Central memory CD8-positive, alpha-beta T cell (primary cell): ENCODE measurements at places on chromosomes 1 and 21.

DNA sequence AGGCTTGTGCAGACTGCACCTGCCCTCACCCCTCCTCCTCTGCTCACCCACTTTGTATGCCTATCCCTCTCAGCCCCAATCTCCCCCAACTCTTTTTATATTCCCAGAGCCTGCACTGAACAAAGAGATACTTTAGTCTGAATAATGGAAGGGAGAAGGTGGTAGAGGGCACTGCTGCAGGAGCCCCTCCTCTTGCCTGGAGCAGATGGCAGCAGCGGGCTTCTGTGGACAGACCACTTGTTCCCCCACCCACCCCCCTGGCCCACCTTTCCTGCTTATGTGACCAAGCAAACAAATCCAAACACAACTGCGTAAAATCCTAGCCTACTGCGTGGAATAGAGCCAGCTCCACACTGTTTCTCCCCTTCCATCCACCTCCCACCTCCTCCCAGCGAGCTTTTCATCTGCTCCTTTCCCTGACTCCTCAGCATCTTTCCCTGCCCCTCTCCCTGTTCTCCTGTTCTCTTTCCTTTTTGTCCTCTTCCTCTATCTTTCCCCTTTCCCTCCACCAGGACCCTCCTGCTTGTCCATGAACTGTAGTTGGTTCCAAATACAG lies 27.5 kb downstream of the RGS8 start:
- H3K4me1 ChIP-seq = no peaks in the 10 kb centered on the region
- H3K36me3 ChIP-seq = no peaks in the 10 kb centered on the region
- peaks cover 21% of the 10 kb centered on the region for H3K27me3 ChIP-seq
- no peak for DNase-seq

- H3K4me3 ChIP-seq = no peak overlapping the region
- H3K4me1 ChIP-seq = peaks cover 14% of the 10 kb centered on the region
- no peak overlapping the region for H3K27ac ChIP-seq
- no peak for DNase-seq
- no peaks in the 10 kb centered on the region for H3K27me3 ChIP-seq
- H3K36me3 ChIP-seq = peaks cover 20% of the 10 kb centered on the region
Measured at GRCh38 chr1:153881751-153882150, 41.0 kb downstream of the GATAD2B start.

DNA sequence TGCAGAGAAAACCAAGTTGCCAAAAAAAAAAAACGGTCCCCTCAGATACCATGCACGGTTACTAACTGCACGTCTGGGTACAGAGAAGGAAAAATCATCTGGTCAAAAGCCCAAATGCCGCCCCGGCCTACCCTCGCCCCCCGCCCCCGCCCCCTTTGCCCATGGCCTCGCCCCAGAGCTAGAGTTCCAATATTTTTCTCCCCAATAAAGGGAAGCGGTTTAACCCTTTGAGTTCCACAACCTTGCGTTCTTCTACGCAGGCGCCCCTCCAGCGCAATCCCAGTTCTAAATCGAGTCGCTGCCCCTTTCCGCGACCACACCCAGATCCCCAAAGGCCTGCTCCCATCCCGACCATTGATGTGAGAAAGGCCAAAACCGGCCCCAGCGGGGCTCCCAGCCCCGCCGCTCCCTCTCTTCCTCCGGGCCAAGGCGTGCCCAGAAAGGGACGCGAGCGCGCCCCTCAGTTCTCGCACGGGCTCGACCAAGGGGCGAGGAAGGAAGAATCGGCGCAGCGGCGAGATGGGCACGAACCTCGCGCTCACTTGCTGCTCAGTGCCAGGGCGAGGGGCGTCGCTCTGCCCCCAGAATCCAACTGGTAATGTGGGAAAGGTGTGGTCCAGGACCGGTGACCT lies 797 bp downstream of the WDR47 start:
- no peak for DNase-seq
- H3K36me3 ChIP-seq = peaks cover 9% of the 10 kb centered on the region
- no peaks in the 10 kb centered on the region for H3K27me3 ChIP-seq
- peaks cover 15% of the 10 kb centered on the region for H3K4me1 ChIP-seq
- peak overlapping the region; percentile 90 for H3K4me3 ChIP-seq
- H3K27ac ChIP-seq = peak overlapping the region; percentile 95

DNA sequence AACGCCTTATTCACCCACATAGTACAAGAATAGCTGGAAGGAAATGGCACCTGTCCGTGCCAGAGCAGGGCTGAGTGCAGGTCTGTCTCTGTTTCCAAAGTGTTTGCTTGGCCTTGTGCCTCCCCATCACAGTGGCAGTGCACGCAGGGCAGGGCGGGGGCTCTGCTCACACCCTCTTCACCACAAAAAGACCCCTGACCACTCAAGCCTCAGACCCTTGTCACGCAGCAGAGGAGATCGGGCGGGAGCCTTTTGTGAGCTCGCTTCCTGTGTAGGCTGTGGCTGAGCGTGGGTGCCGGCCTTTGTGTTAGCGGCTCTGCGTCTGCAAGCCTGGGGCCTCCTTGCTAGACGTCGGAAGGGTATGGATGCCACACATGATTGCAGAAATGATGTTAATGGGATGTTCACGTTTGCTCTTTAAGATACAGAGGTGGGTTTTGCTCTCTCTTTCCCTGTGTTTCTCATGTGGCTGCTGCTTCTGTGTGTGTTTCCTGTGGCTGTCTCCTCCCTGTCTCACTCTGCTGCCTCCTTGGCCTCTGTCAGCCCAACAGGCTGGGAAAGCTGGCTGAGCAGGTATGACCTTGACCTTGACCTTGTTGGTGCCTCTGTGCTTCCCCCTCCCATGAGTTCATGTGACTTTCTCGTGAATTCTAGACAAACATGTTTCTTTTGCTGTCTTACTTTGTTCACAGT lies 45.4 kb downstream of the S100B start:
- H3K27me3 ChIP-seq = no peaks in the 10 kb centered on the region
- peak overlapping the region; percentile 95 for H3K27ac ChIP-seq
- peaks cover 20% of the 10 kb centered on the region for H3K4me1 ChIP-seq
- H3K4me3 ChIP-seq = peak overlapping the region; percentile 70

DNA sequence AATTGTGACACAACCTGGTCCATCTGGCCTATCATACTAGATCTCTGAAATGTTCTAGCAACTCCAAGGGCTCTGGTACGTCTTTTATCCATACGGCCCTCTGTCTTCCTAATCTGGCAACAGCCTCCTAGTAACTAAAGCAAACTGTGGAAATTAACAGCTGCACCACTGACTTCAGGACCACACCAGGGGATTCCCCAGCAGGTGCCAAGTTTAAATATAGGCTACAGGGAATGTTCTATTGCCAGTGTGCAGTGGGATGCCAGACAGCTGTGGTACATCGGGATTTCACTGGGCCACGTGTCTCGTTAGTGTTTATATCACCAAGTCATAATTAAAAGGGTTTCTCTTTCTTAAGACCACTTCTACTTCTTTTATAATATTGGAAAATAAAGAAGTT lies 94.3 kb downstream of the RGS2 start:
- H3K4me3 ChIP-seq = no peak overlapping the region
- H3K36me3 ChIP-seq = no peaks in the 10 kb centered on the region
- H3K4me1 ChIP-seq = no peaks in the 10 kb centered on the region
- DNase-seq = no peak

DNA sequence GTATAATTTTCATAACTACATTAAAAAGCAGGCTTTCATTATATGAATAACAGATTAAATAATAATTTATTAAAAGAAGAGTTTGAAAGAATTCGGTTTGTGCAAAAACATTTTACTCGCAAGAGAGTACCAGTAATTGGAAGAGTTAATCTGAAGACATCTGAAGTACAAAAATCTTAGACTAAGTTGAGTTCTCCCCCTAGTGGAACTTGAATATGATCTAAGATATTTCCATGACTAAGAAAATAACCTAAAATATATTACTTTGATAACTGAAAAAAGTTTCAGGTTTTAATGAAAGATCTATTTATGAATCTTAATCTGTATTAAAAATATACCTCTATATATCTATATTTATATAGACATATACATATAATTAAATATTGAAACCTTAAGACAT lies 112.5 kb upstream of the GFI1 start:
- H3K4me1 ChIP-seq = no peaks in the 10 kb centered on the region
- H3K27ac ChIP-seq = no peak overlapping the region
- H3K27me3 ChIP-seq = no peaks in the 10 kb centered on the region

GRCh38 chr1:175865041-175865766 lies 121.8 kb upstream of the TNR start:
- no peaks in the 10 kb centered on the region for H3K4me1 ChIP-seq
- peaks cover 35% of the 10 kb centered on the region for H3K27me3 ChIP-seq
- no peak overlapping the region for H3K4me3 ChIP-seq
- H3K36me3 ChIP-seq = no peaks in the 10 kb centered on the region
- no peak overlapping the region for H3K27ac ChIP-seq
